ENCODE measurements at places on chromosomes 16 and 17.

- no peak for DNase-seq
Measured at GRCh38 chr16:70638814-70639792, 7.3 kb upstream of the IL34 start.

DNA sequence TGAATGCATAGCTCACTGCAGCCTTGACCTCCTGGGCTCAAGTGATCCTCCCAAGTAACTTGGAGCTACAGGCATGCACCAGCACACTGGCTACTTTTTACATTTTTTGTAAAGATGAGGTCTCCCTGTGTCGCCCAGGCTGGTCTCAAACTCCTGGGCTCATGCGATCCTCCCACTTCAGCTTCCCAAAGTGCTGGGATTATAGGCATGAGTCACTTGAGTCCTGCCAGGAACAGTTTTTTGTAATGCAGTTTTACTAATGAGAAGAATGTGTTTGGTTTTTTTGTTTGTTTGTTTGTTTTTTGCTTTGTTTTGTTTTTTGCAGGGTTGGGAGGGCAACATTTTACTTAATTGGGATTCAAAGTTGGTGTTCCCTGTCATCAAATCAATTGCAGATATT lies 22.2 kb downstream of the SOST start:
- DNase-seq = no peak

DNA sequence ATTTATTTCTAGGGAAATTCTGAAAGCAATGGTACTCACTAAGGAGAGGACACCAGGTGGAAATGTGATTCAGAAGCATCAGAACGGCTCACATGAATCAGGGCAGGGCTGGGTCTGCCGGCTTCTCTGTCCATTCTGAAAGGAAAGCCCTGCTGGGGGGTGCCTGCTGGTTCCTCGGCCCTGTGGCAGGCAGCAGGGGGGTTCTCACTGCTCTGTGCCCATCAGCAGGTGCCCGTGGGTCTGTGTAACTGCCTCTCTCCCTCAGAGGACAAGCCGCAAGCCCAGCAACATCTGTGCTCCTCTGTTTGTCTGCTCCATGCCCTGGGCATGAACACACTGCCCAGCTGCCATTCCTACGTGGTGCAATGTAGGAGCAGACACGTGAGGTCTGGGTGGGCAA lies 74.9 kb upstream of the ZNF423 start:
- DNase-seq = no peak

- DNase-seq = no peak
Measured at GRCh38 chr16:23979441-23979840, 143.7 kb downstream of the PRKCB start.

DNA sequence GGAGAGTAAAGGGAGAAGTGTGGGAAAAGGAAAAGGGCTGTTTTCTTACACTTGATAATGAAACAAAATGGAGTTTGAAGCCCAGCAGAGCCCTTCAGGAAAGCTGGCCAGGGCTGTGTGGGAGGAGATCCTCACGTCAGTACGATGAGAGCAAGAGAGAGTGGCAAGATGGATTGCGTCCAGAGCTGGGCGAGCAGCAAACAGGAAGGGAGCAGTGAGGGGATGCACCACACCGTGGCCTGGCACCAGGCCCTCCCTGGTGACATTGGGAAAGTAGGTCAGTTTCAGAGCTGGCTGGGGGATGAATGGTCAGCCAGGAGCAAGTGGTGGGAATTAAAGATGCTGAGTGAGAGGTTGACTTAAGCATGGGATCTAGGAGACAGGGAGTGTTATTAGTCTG lies 273.6 kb downstream of the GRIN2A start:
- DNase-seq = no peak

GRCh38 chr17:31499771-31500554 lies 108.5 kb downstream of the RAB11FIP4 start:
- DNase-seq = peak; percentile 42

DNA sequence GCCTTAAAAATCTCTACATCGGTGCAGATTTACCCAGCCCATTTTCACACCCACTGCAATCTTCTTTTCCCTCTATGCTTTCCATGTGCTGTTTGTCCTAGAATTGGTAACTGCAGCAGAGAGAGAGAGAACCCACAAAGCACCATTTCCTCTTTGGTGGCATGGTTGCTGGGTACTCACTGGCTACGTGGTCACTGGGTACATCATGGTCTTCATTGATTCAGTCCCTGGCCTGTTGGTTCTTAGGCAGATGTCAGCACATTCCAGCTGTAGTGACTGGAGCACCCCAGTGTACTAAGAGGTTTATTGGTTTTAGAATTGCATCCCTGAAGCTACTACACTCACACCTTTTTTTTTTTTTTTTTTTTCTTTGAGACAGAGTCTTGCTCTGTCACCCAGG lies 156.1 kb upstream of the CACNG5 start:
- no peak for DNase-seq

DNA sequence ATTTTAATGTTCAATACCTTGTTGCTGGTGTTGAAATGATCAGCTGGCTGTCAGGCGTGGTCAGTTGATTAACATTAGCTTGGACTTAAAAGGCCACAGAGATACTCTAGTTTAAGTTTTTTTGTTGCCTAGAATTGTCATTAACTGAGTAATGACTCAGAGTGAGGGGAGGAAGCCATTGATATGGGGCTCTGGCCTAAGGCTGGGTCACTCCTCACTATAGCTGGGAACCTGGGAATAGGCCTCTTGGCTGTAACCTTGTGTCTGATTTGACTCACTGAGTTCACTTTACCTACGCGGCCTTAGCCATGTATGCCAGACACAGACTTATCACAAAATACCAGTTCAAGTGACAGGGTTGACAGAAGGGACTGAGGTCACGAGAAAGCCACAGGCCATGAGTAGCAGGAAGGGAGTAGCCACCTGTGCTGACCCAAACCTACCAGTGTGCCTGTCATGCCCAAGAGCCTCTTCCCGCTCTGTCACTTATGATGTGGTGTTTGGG lies 37.9 kb upstream of the ADCY7 start:
- no peak for DNase-seq

GRCh38 chr17:9206410-9206703 lies 185.0 kb downstream of the NTN1 start:
- no peak for DNase-seq

GRCh38 chr16:31114468-31114867 lies 3.0 kb upstream of the KAT8 start:
- DNase-seq = no peak

- no peak for DNase-seq
Measured at GRCh38 chr17:81065500-81065899, 30.5 kb downstream of the BAIAP2 start.

- no peak for DNase-seq
Measured at GRCh38 chr17:78557598-78558039, 19.6 kb downstream of the DNAH17 start.

- DNase-seq = peak; percentile 52
Measured at GRCh38 chr17:42675348-42675964, 1.3 kb downstream of the PLEKHH3 start.

GRCh38 chr17:5121186-5121841 lies 5.5 kb downstream of the USP6 start:
- DNase-seq = no peak

DNA sequence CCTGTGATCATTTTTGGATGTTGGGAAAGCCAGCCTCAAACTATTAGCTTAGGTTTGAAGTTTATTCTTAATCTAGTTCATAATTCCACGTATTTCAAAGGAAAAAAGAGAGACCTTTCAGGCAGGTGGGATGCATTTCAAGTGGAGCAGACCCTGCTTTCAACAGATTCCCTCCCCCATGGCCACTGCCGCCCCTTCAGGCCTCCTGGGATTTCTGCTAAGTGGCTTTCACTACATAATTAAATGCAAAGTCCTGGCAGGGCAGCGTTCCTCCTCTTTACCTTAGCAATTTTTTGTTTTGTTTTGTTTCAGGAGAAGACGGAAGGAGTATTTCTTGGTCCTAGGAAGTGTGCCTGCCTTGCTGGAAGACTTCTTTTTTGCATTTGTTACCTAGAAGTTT lies 36.6 kb downstream of the MAF start:
- no peak for DNase-seq

DNA sequence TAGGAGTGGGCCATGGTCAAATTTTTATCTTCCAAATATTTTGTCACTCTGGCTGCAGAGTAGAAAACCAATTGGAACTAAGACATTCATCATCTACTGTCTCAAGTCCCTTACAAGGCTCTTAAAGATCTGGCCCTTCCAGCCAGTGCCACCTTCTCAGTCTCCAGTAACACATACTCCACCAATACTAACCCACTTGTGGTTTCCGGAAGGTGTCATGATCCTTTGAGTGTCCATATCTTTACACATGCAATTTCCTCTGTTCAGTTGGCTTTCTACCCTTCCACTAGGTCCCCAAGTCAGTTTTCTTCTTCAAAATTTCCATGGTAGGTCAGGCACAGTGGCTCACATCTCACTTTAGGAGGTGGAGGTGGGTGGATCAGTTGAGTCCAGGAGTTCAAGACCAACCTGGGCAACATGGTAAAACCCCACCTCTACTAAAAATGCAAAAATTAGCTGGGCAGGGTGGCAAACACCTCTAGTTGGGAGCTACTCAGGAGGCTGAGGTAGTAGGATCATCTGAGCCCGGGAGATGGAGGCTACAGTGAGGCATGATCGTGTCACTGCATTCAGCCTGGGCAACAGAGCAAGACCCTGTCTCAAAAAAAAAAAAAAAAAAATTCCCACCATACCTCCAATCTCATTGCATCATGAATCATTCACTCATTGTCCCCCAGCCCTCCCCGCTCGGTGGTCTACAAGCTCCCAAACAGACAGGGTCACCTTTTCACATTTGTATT lies 6.0 kb upstream of the GRB2 start:
- no peak for DNase-seq

DNA sequence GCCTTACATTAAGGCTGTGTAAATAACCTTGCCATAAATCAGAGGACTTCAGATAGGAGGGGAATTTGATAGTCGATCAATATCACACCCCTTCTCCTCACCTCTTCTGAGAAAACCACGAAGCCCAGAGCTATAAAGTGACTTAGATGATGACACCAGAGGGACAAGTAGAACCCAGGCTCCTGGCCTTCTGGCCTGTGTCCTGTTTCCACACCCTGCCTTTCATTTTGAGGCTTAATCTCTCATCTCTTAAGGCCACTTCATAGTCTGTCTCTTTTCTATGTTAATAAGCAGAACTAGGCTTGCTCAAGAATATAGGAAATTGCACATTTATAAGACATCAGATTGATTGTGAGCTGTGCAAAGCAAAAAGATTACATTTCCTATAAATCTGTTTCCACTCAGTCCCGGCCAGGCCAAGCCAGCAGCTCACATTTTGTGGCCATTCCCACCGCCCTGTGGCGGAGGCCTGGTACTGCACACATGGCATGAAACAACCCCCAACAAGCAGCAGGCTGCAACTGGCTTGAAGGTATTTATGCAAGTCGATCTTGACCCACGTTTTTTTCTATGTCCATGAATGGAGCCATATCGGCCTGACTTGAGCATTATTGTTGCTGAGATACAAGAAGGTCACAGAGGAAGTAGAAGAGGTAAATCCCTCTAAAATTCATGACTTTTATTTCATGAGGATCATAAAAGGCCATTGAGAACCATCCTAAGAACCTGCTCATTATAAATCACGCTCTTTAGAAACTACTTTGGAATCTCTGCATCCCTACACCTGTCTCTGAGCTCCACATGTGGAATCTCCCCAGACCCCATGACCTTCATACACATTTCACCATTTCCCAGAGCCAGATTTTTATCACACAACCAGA lies 93.7 kb downstream of the PMP22 start:
- DNase-seq = no peak

DNA sequence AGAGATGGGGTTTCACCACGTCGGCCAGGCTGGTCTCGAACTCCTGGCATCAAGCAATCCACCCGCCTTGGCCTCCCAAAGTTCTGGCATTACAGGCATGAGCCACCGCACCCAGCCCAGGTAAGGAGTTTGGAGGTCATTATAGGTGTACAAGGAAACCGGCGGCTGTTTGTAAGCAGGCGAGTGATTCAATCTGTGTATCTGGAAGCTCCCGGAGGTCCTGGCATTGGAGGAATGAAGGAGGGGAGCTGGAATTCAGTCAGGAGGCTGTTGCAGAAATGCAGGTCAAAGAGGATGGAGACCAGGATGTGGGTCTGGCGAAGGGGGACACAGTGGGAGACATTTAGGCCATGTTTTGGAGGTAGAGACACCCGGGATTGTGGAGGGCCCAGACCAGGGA lies 18.8 kb downstream of the CDC42EP4 start:
- no peak for DNase-seq

- DNase-seq = no peak
Measured at GRCh38 chr16:50615891-50616290, 65.2 kb downstream of the SNX20 start.

GRCh38 chr16:54334208-54334607 lies 47.6 kb upstream of the IRX3 start:
- no peak for DNase-seq

DNA sequence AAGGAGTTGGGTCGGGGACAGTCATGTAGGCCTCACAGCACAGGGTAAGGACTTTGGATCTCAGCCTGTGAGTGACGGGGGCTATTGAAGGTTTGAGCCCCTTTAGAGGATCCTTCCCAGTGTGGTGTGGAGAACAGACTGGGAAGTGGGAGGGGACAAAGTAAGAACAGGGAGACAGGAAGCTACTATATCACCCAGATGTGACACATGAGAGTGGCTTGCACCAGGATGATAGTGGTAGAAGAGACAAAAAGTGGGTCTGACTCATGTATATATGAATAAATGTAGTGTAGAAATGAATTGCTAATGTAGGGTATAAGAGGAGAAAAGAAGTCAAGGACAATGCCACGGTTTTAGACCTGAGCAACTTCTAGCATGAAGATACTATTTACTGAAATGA lies 4.5 kb downstream of the NUP93 start:
- DNase-seq = no peak

- no peak for DNase-seq
Measured at GRCh38 chr16:88541831-88542616, 28.2 kb upstream of the ZC3H18 start.

DNA sequence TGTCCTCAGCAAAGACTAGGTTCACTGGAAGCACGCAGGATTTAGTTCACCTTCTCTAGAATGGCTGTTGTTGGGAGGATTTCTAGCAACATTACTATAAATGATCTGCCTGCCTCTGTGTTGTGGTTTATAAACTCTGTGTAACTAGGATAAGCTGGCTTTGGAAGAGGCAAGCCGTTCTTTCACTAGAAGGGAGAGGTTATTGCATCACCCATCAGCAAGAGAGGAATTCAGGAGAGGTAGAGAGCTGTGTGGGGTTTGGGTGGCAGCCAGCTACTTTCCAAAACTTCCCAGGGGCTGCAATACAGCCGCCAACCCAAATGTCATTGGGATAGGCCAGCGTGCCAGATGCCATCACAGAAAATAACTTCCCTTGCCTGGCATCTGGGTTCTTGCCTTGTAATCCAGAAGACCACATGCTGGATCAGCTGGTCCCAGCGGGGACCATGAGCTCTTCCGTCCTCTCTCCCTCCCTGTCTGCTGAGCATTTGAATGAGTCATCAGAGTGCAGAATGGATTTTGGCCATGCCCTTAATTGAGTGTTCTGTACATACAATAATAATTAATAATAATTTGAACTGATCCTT lies 95.7 kb upstream of the RBFOX1 start:
- no peak for DNase-seq

- no peak for DNase-seq
Measured at GRCh38 chr17:78242024-78242742, 10.8 kb downstream of the TMEM235 start.
